OCI-M1 (cell line): ENCODE measurements at places on chromosomes 6 and 20.

GRCh38 chr6:41278699-41279405 is 7.6 kb downstream of the TREM1 start:
- peak; percentile 99 for DNase-seq

GRCh38 chr6:169139179-169139971 is 114.3 kb downstream of the THBS2 start:
- DNase-seq = no peak

GRCh38 chr6:10964684-10965083 is 77.8 kb downstream of the SYCP2L start:
- DNase-seq = no peak

DNA sequence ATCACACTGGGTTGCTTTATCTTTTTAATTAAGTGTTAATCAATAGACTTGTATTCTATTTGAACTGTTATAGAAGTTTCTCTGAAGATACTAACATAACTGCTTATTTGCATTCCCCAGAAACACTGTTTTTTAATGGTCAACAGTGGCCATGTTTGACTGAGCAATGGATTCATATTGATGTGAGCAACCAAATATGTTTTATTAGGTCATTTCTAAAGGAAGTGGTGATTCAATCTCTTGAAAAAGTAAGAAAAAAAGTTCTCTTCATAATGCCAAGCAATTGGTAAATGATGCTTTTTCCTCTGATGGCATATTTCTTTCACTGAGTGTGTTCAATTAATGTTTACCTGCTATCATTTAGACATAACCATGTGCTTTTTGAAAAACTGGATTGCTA is 593.0 kb upstream of the CITED2 start:
- no peak for DNase-seq

- peak; percentile 95 for DNase-seq
These were observed 84.0 kb upstream of the ZNF217 start for GRCh38 chr20:53677447-53678314.

- DNase-seq = no peak
These were observed 303.6 kb upstream of the PRND start for GRCh38 chr20:4418141-4418540.

GRCh38 chr6:39521958-39522357 is 199.5 kb upstream of the KCNK16 start:
- no peak for DNase-seq

DNA sequence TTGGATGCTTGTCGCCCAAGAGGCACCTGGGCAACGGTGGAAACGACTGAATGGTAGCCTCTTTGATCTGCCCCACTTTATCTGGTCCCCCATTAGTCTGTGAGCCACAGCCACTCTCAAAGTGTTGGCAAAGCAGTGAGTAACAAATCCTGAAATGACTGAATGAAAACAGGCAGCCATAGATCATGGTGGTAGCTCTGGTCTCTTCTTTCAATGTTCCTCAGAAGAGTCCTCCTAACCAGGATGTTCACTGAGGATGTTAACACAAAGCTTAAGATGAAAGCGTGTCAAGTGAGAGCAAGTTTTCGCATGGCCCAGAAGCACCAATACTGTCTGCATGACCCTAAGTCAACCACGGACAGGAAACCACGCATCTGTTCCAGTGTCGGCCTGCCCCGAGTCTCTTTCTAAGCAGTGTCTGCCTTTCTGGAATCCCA is 107.3 kb downstream of the IRF4 start:
- no peak for DNase-seq
